ENCODE measurements at places on chromosomes 16 and 17.

- DNase-seq, result no peak
These were observed 28.0 kb upstream of the B4GALNT2 start for GRCh38 chr17:49104511-49105074.

DNA sequence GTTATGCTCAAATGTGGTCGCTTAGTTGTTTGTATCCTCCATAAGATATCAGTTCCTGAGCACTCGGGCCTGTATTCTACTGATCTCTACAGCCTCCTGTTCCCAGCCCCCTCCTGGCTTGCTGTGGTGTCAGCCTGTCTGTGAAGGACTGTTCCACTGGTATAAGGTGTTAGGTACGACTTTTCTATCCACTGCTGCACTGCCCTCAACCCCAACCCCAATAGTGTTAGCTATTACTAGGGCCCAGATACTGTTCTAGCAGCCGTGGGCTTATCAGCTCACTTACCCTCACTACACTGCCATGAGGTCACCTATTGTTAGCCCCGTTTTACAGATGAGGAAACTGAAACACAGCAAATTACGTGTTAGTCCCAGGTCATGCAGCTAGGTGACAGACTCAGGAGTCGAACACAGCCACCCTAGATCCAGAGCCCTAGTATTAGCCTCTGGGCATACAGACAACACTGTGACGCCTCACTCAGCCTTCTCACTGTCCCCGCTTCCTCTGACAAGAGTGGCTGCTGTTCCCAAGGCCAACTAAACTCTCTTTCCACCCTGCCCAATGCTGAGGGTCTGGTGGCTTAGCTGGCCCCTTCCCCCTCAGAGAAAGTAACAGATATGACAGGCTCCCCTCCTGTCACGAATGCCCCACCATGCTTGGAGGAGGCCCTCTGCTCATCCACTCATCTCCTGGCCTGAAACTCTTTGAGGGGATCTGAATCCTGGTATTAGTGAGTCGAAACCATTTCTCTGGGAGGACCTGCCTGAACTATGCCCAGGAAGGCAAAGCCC is 25.6 kb upstream of the ZNF652 start:
- no peak for DNase-seq

GRCh38 chr17:65900216-65900615 is 291.7 kb downstream of the CEP112 start:
- DNase-seq, result no peak

- DNase-seq, result no peak
These were observed 279.5 kb upstream of the ASIC2 start for GRCh38 chr17:33572615-33573014.

DNA sequence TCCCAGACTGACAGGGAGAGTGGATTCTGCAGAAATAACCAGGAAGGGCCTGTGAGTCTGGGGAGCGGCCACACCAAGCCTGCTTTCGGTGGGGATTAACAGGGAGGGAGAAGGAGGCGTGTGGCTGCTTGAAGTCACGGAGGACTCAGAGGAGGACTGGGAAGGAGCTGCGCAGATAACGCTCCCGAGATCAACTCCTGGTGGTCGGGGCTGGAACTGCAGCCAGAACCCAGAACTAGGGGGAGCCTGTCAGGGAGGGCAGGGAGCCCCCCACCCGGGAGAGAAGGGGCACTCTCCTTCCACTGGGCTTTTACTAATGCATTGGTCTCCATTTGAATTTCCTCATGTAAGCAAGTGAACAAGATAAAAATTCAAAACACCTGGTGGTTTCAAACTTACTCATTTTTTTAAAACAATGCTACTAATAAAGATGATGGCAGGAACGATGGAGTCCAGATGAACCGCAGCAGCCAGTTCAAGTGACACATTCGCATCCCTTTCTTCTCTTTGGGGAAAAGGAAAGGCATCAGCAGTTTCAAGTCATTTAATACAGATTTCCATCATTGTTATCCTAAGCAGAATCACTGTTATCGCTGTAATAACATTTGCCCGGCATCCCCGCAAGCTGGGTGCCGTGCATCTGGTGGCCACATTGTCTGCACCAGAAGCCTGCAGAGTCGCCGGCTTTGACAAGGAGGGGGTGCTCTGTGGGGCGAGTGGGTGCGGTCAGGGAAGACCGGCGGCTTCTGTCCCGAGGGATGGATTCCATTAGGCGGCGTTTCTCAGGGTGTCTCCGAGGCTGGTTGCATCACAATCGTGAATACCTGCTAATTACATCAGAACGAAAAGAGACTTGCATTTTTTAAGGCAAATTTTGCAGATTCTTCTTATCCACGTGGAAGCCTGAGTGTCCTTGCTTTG is 183.0 kb downstream of the FOXL1 start:
- DNase-seq, result peak; percentile 69

- DNase-seq, result no peak
These were observed 3.0 kb downstream of the RHBDF2 start for GRCh38 chr17:76497979-76498875.

DNA sequence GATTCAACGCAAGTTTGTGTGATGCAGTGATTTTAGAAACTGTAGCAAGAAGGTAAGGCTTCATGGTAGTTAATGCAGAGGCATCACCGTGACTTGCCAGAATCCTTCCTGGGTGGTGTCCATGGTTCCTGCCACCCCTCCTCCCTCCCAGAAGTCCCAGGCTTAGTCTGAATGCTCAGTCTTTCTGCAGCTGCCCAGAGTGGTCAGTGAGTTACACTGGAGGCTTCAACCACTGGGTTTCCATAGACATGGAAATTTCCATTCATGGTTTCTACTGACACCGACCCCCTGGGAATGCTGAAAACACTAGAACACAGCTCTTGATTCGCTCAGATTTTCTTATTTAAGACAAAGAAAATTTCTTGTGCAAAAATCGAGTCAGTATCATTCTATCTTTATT is 159.4 kb upstream of the HSBP1 start:
- DNase-seq, result no peak

GRCh38 chr17:72467841-72468653 is 347.2 kb downstream of the SOX9 start:
- no peak for DNase-seq

All from activated CD4-positive, alpha-beta T cell treated with anti-CD3 and anti-CD28 coated beads for 48 hours (primary cell).